ENCODE measurements at places on chromosomes 16 and 17.
A peak's percentile ranks its signal among the peaks of the same experiment; 100 is the strongest.

DNA sequence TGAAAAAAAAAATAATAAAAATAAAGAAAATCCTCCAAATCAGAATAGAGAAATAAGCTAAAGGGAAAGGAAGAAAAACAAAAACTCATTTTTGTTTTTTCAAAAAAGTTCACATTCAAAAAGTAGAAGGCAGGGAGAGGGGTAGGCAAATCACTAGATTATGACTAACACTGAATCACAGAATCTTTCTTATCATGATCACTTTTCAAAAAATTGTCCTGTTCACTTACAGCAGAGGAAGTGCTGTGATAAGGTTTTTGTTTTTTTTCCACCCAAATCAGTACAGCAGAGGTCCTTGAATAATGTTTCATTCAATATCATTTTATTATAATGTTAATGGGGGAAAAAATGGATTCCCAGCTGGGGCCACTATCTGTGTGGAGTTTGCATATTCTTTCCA lies 106.4 kb downstream of the CA4 start:
- no peak for DNase-seq

GRCh38 chr16:61797296-61797795 lies 238.9 kb downstream of the CDH8 start:
- DNase-seq, result no peak

DNA sequence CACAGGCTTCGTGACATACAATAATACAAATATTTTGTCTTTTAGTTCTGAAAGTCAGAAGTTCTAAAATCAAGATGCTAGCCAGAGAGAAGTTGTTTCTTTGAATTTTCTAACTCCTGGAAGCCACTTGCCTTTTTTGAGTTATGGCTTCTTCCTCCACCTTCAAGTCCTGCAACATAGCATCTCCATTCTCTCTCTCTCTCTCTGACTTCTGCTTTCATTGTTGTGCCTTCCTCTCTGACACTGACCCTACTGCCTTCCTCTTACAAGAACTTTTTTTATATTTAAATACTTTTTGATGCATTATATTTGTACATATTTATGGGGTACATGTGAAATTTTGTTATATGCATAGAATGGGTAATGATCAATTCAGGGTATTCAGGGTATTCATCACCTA lies 205.9 kb downstream of the MAP2K6 start:
- DNase-seq, result no peak

DNA sequence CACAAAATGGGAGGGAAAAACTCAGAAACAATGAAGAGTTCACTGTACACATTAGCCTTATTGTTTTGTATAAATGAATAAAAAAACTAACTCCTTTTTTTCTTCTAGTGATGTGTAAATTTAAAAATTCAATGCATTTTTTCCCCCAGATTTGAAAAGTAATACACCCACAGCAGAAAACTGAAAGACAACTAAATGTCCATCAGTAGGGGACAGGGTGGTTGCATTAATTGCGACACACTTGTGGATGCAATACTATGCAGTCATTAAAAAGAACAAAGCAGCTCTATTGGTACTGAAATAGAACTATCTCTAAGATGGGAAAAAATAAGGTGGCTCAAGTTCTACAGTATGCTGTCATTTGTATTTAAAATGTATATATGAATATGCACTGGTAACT lies 13.7 kb upstream of the WIPI1 start:
- no peak for DNase-seq

DNA sequence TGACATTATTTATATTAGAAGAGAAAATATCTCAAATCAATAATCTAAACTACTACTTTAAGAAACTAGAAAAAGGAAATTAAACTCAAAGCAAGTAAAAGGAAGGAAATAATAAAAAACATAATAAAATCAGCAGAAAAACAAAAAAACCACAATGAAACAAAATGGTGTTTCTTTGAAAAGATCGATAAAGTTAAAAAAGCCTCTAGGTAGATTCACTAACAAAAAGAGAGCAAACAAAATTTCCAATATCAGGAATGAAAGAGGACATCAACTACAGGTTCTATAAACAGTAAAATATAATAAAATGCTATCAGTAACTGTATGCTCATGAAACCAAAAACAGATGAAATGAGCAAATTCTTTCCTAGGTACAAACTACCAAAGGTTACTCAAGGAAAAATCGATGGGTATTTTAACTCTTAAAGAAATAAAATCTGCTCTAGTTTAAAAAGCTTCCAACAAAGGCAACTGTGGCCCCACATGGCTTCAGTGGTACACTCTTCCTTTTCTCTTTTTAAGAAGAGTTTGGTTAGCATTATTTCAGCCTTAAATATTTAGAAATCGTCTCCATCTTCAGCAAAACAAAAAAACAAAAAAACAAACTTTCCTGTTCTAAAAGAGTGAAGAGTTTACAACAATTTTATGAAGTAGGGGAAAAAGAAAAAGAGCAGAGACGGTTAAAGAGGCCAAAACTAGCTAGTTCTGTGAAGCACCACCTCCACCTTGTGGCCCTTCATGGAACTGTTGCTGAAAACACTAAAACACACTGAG lies 102.2 kb downstream of the TRIM37 start:
- DNase-seq, result peak; percentile 67

- DNase-seq, result no peak
Observed at GRCh38 chr17:7977805-7978204, 24.6 kb upstream of the GUCY2D start.

DNA sequence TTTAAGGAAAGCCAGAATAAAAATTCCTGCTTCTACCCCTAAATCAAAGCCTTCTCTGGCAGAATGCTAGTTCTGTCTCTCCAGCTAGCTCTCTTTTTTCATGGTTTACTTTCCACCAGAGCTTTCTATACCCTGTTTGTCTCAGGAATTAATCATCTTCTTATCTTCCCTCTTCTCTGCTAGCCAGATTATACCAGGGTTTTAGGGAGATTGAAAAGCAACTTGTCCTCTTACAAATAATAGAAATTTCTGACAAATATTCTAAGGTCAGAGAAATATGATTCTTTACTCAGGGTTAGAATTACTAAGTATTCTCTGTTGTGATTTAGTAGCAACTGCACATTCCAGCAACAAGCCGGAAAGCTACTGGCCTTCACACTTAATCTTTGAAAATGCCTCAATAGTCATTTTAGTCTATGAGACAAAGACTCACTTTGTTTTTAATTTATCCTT lies 166.4 kb downstream of the TANC2 start:
- no peak for DNase-seq

- no peak for DNase-seq
Observed at GRCh38 chr16:17215306-17215705, 255.5 kb downstream of the XYLT1 start.

- no peak for DNase-seq
Observed at GRCh38 chr17:40279402-40279801, 8.3 kb upstream of the CDC6 start.

DNA sequence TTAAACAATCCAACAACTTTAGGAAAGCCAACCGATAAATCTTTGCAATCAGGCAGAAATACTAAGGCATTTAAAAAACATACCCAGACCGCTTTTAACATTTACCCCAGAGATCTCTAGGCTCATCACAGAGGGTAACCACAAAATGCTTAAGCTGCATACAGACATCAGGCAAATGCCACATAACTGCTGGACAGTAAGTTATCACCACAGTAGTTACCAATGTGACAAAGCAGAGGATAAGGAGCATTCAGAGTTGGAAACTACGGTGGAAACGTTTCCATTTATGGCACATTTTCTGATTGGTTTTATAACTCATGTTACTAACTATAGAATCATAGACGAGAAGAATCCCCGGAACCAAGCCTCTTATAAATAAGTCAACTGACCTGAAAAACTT lies 77.5 kb downstream of the KANSL1 start:
- DNase-seq, result no peak

GRCh38 chr17:14068542-14069250 lies 608 bp upstream of the COX10 start:
- no peak for DNase-seq

DNA sequence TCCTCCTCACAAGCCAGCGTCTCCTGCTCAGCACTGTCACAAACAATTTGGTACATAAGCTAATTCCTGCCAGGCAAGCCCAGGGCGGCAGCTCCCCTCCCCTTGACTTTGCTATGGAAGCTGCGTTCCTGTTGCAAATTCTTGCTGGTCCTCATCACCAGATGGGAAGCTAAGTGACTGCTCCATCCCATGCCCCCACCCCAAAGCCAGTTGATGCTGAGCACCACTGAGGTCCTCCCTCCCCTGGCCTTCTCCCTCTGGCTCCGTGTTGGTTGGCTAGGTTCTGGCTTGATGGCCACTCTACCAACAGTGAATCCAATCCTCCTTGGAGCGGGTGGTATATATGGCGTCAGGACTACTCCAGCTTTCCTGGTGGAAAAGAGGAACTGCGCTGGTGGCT lies 34.4 kb downstream of the PIPOX start:
- DNase-seq, result no peak

GRCh38 chr17:57852092-57852954 lies 2.5 kb upstream of the MRPS23 start:
- DNase-seq, result no peak

GRCh38 chr17:29590411-29591145 lies 1.1 kb upstream of the GIT1 start:
- DNase-seq, result peak; percentile 75

GRCh38 chr16:46727184-46727583 lies 21.0 kb downstream of the MYLK3 start:
- no peak for DNase-seq

DNA sequence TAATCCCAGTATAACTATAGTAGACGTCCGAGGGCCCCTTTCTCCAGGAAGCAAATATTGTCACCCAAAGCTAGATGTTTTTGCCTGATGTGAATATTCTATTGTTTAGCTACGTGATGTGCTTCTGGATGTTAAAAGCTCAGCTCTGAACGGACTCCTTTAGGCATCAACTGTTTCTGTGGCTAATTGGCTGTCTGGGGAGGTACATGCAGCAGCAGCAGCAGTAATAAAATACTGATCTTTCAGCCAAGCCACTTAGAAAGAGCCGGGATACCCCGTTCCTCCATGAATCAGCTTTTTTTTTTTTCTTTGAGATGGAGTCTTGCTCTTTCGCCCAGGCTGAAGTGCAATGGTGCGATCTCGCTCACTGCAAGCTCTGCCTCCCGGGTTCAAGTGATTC lies 43.0 kb downstream of the TRARG1 start:
- DNase-seq, result no peak

- peak; percentile 92 for DNase-seq
Observed at GRCh38 chr16:23408823-23409298, 44.1 kb downstream of the COG7 start.

DNA sequence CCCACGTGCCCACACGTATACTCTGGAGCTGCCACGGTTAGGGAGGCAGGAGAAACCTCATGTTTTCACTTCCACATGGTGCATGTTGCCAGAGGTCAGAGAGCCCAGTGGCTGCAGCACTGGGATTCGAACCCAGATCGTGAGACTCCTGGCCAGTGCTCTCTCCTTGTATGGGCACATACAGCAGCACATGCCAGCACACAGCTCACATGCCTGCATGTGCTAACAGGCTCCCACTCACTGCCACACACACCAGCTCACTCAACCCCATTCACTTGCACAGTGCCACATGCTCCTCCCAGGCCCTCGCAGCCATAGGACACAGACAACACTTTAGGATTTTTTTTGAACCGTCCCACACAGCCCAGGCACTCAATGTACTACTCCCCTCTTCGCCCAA lies 49.5 kb upstream of the MRPS23 start:
- DNase-seq, result peak; percentile 58

- DNase-seq, result no peak
Observed at GRCh38 chr16:62752854-62753253, 716.6 kb upstream of the CDH8 start.

DNA sequence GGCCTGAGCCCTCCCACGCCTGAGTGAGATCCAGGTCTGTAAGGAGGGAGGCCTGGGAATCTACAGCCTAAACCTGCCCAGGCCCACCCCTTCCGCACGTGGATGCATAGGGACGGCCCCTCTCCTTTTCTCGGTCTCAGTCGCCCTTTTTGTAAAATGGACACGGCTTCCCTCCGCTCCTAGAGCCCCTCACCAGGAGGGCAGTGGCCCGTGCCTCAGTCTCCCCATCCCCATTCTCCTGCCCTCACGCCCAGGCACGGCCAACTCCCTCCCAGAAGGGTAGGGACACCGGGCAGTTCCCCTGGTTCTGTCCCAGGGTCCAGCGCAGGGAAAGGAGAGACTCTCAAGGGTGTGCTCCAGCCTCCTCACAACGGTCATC lies 48.1 kb downstream of the WNT3 start:
- DNase-seq, result no peak

- DNase-seq, result peak; percentile 86
Observed at GRCh38 chr16:2964475-2965336, 631 bp downstream of the KREMEN2 start.

- DNase-seq, result peak; percentile 69
Observed at GRCh38 chr16:54048586-54049495, 237.7 kb downstream of the IRX3 start.

GRCh38 chr17:44353672-44354331 lies 8.7 kb downstream of the GRN start:
- no peak for DNase-seq

DNA sequence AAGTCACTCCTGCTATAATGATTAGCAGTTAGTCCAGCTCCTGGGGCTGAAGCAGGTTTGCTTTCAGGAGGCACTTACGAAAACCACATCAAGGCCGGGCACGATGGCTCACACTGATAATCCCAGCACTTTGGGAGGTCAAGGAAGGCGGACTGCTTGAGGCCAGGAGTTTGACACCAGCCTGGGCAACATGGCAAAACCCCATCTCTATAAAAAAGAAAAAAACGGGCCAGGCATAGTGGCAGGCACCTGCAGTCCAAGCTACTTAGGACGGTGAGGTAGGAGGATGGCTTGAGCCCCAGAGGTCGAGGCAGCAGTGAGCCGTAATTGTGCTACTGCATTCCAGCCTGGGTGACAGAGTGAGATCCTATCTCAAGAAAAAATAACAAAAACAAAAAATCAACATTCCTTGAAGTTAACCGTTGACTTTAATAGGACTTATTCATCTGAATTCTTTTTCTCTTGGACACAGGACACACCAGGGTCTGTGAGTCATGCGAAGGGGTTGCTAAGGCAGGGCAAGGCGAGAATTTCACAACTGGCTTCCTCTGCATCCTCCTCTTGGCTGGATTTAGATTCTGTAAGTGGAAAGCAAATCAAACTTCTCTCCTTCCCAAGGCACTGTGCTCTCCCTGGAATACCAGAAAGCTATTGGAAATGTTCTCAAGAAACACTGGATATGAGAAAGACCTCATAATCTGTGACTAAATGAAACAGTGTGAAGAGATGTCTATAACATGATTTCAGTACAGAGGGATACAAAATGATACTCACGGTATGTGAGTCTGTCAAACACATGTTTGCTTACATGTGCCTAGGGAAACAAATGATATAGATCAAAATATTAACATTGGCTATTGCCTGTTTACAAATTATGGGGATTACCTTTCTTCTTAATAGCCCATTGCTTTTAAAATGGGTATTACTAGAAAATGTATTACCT lies 99.5 kb downstream of the SYCE1L start:
- DNase-seq, result no peak

DNA sequence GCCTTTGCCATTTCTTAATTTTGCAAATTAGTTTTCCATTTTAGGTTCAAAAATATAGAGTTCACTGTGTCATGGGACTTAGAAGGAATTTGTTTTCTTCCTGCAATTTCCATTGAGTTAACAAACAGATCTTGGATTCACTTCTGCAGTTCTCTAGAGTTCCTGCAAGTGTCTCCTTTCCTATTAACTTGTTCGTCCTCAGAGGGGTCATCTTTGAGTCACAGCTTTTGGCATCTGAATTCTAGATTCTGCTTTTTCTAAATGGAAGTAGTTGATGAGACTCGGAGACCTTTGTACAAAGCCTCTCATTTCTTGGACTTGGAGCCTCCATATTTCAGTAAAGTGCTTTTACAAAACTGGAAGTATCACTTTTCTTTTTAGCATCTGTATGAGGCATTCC lies 323.3 kb downstream of the BCAS3 start:
- DNase-seq, result no peak

- DNase-seq, result peak; percentile 39
Observed at GRCh38 chr17:56913353-56913866, 439 bp downstream of the TRIM25 start.

- no peak for DNase-seq
Observed at GRCh38 chr16:50335196-50335958, 33.4 kb downstream of the BRD7 start.
